ENCODE measurements at places on chromosomes 13 and 19.

DNA sequence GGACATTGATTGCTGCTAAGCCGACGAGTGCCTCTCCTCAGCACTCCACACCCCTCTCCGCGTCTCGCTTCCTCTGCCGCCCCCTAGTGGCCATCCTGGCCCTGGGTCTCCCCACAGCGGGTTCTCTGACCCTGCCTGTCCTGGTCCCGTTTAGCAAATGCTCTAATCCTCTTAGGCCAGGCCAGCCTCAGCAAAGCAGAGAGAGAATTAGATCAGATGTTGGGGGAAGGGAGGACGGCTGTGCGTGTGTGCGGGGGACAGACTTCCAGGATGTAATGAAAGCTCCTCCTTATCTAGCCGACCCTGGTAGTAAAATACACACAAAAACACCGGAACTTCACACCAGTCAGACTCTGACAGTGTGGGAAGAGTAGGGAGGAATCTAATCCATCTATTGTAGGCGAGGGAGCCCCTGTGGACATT, 4.5 kb downstream of the TPRX2 start:
- peak; percentile 74 for DNase-seq

- DNase-seq = no peak
These were observed 68.9 kb upstream of the GPR183 start for GRCh38 chr13:99376132-99376531.

DNA sequence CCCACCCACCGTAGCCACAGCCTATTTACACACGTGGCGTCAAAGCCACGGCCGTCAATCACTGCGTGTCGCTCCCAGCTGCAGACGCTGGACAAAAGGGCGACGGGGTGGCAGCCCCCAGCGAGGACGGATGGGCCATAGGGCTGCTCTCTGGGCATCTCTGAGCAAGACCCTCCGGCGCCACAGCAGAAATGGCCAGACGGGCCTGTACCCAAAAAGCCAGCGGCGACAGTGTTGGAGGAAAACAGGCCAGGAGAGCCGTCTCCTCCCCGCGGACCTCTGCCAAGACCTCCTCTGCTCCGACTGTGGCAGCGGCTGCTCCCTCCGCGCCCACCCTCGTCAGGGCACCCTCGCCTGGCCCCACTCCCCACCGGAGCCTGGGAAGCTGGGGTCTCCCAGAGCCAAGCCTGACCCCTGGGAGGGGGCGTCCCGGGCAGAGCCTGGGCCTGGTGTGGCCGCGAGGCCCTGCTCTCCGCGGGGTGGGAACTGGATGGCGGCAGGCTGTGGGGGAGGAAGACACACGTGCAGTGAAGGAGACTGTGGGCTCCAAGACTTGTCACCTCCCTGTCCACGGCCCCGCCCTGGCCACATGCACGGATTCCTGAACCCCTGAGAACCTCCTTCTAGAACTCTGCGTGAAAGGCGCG, 2.7 kb downstream of the C2CD4C start:
- no peak for DNase-seq

DNA sequence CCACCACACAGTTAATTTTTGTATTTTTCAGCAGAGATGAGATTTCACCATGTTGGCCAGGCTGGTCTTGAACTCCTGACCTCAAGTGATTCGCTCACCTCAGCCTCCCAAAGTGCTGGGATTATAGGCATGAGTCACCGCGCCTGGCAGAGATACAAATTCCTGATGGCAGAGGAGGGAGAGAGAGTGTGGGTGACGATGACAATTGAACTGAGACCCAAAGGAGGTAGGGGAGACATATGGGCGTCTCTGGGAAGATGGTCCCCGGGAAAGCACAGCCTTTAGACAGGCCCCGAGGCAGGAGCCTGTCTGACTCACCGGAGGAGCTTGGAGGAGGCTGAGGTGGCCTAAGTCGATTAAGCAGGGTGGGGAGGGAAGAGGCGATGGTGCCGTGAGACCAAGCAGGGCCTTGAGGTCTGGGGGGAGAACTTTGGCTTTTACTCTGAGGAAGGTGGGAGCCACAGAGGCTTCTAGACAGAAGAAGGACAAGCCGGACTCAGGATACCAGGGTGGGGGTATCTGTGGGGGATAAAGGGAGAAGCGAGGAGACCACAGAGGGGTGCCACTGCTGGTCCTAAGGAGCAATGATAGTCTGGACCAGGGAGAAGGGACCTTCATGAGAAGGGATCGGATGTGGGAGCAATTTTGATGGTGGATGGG, 38.2 kb downstream of the ARRDC2 start:
- DNase-seq = peak; percentile 97

DNA sequence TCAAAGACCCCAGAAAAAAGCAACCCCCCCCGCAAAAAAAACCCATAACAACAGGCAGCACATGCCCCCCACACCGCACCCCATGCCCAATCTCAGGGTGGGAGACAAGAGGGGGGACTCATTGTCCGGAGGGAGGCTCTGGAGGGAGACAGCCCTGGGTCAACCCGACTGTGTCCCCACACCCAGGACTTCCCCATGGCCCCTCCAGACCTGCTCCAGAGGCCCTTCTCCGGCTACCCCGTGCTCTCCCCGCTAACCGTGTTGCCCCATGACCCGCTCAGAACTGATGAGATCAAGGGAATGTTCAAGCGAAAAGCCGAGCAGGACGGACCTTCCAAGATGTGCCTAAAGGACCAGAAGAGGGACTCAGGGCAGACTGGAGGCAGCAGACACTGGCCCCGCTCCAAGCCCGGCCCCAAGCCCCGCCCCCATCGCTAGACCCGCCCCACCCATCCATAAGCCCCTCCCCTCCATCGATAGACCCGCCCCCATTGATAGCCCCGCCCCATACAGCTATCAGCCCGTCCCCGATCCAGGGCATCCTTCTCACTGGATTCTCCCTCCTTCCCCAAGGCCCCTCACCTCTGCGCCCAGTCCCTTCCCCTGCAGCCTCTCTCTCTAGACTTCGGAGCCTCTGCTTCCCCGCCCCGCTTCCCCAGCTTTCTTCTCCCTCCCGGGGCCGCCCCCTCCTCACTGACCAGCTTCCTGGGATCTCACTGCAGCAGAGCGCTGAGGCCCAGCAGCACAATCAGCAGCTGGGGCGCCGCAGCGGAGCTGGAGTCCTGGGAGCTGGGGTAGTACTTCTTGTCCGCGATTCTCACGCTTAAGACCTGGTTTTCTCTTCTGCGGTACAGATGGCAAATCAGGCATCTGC, 2.2 kb downstream of the BST2 start:
- peak; percentile 66 for DNase-seq

GRCh38 chr13:47853236-47853635, 147.8 kb downstream of the SUCLA2 start:
- DNase-seq = peak; percentile 77
